ENCODE measurements at places on chromosomes 2 and 18.

DNA sequence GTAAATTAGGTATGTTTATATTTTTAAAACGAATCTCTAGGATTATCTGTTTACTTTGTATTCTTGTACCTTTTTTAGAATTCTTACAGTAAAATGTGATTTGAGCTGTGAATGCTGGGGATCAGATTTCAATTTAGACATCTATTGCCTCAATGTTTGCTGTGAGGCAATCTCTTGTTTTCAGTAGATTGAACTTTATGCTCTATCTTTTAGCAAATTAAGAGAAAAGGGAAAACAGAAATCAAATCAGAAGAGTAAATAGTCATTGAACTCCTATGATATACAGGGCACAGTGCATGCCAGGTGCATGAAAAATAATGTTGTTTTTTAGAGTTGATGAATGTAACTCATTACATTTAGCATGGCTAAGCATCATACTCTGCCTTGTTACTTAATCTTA is 39.5 kb downstream of the ZC3H6 start:
- DNase-seq: no peak

GRCh38 chr18:31041271-31042083 is 1.1 kb downstream of the DSC3 start:
- no peak for DNase-seq

DNA sequence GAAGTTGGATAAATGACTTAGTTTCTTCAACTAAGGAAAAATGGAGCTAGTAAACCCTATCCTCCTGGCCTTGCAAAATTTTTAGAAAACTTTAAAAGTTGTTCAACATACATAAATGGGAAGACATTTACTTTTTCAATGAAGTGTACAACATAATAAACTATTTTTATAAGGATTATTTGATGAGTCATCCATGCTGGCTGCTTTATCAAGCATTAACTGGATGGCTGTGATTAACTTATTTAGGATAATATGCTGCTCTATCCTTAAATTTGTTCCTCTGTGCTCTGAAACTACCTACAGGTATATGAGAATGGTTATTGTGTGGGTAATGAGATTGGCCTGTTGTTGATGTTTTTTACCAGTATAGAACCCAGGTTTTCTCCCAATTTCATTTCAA is 21.3 kb downstream of the DYTN start:
- DNase-seq: no peak

- DNase-seq: no peak
Observed at GRCh38 chr2:21233194-21233593, 109.4 kb downstream of the TDRD15 start.

DNA sequence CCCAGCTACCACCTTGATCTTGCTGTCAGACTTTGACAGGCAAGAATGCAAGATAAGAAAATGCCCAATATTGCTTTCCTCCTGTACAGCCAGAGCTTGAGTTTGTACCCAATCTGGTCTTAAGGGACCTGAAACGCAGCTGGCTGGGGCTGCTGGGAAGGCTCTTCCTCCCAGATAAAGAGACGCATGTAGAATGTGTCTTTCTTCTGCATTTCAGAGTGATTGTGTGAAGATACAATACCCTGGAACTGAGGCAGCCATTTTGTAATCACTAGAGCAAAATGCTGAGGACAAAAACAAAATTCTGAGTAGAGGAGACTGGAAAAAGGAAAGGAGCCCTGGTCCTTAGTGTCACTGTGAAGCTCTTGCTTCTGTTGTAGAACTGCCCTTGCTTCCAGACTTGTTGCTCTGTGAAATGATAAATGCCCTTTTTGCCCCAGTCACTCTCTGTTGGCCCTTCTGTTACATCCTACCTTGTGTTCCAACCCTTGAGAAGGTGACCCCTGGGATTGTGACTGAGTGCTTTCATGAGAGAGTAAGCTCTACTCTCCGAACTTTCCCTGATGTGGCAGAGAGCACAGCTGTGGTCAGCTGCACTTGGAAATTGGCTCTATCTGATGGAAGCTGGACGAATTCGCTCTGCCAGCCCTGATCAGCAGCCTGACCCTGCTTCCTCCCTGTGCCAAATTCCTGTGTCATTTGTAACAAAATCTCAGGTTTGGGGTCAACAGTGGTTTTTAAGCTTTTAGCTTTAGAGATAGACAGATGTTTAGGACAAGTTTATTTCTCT is 137.4 kb upstream of the RBMS1 start:
- DNase-seq: no peak

- DNase-seq: no peak
Observed at GRCh38 chr2:162520959-162521358, 177.0 kb downstream of the GCA start.

DNA sequence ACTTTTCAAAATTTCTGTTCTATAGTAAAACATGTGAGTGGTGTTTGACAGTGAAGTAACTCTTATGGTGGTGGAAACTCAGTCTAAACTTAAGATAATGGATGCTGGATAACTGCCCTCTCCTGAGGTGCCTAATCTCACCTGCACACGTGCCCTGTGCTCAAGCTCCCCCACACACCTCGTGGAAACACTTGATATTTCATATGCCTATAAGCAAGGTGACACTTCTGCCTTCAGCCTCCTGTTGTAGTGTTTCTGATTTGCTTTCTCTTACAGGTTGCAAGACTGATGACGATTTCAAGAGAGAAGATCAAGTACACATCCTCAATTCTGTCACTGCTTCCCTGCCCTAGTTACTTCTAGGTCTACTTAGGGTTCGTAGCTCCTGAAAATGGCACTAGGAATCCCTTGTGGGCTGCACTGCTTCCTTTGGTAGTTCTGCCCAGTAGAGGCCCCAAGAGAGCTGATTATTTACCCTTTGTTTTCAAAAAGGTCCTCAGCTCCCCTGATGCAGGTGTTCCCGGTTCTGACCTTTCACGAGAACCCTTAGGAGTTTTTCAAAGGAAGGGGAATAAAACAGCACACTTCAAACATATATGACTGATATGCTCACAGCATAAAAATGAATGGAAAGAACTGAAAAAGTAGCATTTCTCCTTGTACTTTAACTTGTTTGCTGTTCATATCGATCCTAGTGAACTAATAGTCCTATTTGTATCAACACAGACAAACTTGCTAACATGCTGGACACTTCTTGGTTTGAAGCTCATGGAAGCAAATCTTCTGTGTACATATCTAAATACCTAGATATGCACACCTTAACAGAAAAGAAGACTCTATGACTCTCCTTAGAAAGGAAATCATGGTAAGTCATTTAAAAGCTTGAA is 6.7 kb downstream of the CAVIN2 start:
- no peak for DNase-seq

- peak; percentile 50 for DNase-seq
Observed at GRCh38 chr2:72694715-72695496, 130.9 kb downstream of the EXOC6B start.

GRCh38 chr2:174787487-174788205 is 23.4 kb upstream of the CHRNA1 start:
- peak; percentile 95 for DNase-seq

DNA sequence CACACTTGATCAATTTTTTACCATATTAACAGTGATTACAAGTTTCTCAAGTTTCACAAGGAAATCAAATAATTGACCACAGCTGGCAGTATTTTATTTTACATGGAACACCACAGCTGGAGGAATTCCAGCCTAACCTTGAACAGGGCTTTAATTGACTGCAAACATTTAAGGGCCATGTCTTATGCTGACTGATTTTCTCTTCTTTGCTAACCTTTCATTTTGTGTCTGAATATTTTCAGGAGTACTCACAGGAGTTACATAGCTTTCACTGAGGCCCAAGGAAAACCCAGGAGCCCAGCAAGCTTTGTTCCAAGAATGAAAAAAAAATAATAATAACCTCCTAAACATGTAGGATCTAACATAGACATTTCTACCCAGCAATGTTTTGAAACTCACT is 49.6 kb downstream of the FRZB start:
- DNase-seq: no peak

DNA sequence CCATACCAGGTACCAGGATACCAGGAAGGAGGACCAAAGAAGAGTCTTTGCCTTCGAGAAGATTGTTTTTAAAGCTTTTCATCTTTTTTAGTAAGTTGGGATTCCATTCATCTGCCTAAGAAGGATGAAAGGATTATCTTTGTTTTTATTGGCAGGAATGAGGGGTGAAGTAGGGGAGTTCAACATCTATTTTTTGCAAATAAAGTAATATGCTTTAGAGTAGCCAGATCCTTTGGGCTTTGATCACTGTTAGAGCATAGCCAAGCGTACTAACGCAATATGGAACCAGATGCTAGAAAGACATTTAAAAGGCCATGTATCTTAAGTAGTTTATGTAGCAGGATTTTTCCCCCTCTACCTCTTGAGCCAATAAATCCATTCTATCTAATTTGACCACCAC is 133.0 kb downstream of the PRPF40A start:
- DNase-seq: no peak

DNA sequence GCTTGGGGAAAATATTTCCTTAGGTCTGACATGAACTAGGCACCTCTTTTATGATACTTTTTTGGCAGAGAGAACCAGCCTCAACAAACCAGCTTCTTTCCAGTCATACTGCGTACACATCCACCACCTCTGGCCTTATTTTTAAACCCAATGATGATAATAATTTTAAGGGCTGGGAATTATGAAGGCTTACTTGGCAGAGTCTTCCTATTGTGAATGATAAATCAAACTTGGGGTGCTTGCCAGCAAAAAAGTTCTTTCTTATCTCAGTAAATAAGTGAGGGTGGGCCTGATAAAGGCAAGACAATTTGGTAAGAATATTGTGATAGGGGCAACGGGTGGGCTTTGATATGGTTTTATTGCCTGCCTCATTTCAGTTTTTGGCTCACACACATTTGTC is 1230.2 kb upstream of the ZEB2 start:
- no peak for DNase-seq

Data from skeletal muscle cell (primary cell).